ENCODE measurements at places on chromosomes 5 and 9. TPM values are rescaled to one million over a fixed set of nuclear protein-coding genes. Genes with fewer than 3 reads are reported as not detected.

Gene IL4
- not detected for total RNA-seq

DNA sequence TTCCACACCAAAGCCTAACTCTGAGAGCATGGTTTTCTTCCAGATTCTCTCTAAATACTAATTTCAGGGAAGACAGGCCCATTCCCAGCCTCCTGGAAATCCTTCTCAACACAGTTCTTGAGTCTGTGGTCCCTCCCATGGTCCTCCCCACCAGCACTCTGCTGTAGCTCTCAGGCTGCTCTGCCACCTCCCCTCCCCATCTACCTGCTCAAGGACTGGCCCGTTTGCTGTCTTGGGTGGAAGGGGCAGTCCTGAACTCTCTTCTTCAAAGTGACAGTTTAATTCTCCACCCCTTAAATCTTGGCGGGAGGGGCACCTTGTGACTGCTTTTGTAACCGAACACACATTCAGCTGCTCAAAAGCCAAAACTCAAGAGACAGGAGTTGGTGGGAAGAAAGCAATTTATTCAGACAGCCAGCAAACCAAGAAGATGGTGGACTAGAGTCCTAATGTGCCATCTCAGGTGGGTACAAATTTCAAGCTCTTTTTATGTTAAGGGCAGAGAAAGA lies 7.6 kb upstream of the LCN15 start:
- no peak for DNase-seq

GRCh38 chr5:153490118-153491037 lies at the start of gene GRIA1:
Gene GRIA1 (plus strand): TSS chr5:153490670.
- no peak for DNase-seq

GRCh38 chr9:113775749-113776148 lies 100.4 kb upstream of the ZNF618 start:
- DNase-seq = no peak

GRCh38 chr9:89523948-89524347 lies 26.0 kb upstream of the SEMA4D start:
- DNase-seq = no peak

DNA sequence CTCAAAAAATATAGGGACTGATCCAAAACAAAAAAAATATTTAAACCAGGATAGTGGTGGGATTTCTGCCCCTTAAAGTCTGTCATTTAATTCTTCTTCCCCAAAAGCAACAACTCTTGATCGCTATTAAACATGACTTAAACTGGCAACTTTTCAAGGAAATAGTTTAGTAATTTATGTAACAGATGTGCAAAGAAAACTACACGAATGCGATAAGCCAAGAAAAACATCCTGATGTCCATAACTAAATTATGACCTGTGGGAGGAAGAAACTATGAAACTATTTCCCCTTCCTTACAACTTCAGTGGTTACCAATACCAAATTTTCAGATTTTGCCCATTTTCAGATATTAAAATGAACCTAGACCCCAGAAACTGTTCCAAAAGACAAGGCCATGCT lies 31.5 kb downstream of the CLINT1 start:
- DNase-seq = no peak

DNA sequence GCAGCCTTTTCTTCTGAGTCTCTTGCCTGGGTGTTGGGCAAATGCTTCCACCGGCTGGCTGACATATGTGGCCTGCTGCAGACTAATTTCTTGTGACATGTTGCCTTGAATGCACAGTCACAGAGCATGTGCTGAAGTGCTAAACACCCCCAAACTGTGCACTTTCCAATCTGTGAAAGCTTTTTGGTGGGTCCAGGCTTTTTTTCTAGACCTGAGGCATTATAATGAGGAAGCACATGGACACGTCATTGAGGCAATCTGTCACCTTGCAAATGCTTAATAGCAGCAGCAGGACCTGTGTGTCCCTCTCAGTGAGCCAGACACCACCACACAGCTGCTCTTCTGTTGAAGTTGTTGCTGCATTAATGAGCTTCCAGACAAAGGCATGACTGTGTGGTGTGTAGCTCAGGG lies 274.7 kb downstream of the ELAVL2 start:
- no peak for DNase-seq

Gene CAVIN4
- total RNA-seq = 0.13 TPM

DNA sequence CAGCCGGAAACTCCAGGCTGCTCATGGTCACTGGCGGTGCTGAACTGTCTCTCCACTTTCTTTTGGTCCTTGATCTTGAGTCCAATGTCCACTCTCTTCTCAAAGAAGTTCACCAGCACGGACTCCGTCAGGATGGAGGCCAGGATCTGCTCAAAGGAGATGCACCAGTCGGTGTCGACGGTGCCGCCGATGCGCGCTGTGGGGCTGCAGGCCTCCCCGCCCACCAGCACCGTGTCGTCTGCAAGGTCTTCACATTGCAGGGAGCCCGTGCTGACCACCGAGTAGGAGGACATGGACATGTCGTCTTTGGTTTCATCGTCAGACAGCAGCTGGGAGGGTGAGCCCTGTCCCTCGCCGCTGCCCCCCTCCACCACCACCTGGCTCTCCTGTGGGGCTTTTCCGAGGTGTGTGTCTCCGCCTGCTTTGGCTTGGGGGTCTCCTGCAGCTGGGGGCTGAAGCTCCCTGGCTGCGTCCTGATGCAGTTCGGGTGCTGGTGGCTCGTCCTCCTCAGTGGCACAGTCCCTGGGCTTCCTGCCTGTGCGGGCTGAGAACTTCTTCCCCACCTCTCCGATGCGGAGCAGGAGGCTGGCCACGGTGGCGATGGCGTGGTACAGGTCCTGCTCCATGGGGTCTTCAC lies 5.0 kb upstream of the MRNIP start:
- no peak for DNase-seq

DNA sequence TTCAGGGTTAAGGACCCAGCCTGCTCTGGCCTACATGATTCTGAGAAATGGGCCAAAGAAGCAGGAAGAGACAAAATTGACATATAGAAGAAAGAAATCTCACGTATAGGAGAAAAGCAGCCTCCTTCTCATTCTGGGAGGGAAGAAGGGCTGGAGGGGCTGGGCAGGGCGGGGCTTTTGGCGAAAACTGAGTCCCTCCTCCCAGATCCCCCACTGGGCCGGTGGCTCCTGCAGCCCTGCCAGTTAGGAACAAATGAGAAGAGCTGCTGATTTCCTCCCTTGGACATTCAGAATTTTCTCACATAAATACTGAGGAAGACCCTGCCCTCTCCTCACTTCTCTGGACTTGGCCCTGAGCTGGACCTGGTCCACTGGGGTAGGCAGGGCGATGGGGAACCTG lies at the start of gene WNT8A:
Gene WNT8A, plus strand, starts transcription at position 332 of the 400 bp plus-strand sequence. CDS start 95 bp downstream, outside the sequence.
- DNase-seq = no peak

DNA sequence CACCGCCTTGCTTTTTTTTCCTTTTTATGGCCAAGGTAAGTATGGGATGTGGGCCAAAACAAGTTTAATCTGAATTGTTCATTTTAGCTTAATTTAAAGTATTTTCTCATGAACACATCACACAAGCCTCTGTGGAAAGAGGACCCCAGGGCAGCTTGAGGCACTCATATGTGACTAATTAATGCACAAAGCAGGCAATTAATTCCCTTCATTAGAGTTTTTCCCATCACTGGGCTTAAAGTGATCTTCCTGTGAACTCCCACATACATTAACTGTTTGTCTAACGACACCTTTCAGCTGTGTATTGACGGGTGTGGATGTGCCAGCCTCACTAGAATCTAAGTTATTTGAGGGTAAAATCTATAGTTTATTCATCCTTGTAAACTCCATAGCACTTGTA lies 103.3 kb downstream of the MRPS27 start:
- DNase-seq = no peak

DNA sequence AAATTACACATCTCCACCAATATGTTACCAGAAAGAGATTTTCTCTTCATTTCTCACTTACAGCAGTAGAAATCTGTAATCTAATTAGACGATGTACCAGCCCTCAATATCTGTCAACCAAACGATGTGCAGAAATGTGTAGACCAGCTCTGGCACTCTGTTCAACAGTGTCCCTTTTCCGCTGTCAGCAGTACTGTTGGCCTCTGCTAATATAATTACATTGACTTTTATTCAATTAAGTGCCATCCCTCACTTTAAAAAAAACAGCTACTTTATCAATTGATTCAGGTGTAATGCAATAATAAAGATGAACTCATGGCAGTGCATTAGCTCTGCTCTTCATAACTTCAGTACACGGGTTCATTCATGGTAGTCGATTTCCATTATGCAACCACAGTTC lies 448.4 kb downstream of the BNC2 start:
- DNase-seq = no peak

Gene NUDT12
- total RNA-seq = 17.0 TPM

Data from right lobe of liver (tissue), 6 donors.